ENCODE measurements at places on chromosomes 3 and 15.

DNA sequence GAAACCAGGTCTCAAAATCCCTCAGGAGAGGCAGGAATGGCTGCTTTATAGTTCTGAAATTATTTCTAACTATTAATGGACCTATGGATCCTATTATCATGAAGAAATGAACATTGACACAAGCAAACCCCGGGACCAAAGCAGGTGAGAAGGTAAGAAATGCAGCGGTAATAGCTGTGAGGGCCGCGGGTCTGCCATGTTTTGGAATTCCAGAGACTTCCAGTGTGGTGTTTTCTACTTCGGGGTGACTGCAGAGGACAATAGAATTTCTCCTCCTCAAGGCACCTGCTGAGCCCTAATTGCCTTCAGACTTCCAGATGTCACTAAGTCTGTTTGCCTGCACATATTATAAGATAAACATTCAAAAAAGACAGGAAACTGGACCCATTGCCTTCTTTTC is 437.4 kb downstream of the GABRG3 start:
- no peak for DNase-seq

GRCh38 chr3:192514081-192514753 is 213.1 kb downstream of the FGF12 start:
- peak; percentile 77 for DNase-seq

DNA sequence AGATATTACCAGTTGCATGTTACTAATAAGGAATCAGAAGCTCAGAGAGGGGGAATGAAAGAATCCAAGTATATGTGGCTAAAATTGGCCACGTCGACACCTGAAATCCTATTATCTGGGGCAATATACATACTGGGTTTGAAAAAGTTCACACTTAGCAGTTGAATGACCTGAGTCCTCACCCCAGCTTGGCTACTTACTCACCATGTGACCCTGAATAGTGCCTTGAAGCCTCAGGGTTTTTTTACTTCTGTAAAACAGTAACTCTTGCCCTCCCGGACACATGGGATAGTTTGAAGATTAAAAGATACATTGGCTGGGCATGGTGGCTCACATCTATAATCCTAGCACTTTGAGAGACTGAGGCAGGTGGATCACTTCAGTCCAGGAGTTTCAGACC is 342.2 kb upstream of the TPRG1 start:
- DNase-seq = no peak

DNA sequence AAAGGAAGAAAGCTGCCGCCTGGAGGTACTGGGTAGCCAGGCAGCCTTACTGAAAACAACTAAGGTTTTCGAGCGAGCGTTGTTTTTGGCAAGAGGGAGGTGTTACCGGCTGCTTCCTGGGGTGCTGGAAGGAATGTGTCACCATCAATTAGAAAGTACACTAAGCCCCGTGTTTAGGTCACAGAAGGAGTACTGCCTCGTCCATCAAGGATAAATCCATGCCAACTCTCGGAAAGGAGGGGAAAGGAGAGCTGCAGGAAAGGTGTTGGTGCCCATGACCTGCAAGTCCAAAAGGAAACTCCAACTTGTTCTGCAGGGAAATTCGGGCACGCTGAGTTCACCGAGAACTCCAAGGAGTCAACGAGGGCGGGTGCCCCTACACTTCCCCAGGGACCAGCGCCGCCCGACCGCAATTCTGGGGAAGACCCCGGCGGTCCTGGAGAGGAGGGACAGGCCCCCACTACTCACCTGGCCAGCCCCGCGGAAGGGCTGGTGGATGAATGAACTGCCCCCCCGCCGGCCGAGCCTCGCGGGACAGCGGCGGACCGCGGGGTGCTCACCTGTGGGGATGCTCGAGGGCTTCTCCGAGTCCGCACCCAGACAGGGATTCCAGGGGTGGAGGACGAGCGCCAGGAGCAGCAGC is 542 bp downstream of the PLOD2 start:
- DNase-seq = peak; percentile 75

DNA sequence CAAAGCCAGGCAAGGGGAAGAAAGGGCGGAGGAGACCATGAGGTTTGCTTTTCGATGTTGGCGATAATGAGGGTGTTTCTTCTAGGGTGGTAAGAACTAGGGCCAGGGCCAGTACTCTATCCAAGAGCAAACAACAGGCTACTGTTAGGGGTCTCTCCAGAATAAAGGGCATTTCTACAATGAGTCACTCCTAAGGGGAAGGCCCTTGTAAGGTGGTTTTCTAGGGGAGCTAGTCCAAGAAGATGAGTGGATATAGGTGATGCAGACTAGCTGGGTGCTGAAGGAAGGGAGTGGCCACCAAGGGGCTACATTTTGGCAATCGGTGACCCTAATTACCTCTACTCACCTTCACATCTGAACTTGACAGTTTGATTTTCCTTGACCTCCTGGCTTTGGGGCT is 148.5 kb upstream of the HACD2 start:
- DNase-seq = no peak

DNA sequence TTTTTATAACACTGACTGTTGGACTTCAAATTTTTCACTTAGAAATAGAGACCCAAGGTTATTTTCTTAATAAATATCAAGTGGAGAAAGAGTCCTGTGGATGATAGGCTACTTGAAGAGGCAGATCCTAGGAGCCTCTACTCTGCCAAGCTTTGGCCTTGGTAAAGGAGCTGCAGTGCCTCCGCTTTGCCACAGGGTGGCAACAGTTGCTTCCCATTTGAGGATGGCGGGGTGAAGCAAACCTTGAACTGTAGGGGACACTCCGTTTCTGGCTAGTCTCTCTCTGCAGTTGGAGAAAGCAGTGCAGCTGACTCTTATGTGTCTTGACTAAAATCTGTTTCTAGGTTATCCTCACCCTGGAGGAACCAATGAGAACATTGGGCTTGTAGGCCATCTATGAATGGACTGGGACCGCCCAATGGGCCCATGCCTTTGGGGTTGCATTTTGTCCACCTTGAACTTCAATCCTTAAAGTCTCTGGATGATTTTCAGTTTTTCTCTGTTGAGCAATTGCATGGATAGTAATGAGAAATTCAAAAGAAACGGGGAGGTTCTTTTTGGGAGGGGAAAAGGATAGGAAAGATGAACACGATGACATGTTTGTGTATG is 9.8 kb downstream of the SCG5 start:
- peak; percentile 4 for DNase-seq

- DNase-seq = no peak
Measured at GRCh38 chr15:74134387-74135027, 4.1 kb downstream of the ISLR2 start.

DNA sequence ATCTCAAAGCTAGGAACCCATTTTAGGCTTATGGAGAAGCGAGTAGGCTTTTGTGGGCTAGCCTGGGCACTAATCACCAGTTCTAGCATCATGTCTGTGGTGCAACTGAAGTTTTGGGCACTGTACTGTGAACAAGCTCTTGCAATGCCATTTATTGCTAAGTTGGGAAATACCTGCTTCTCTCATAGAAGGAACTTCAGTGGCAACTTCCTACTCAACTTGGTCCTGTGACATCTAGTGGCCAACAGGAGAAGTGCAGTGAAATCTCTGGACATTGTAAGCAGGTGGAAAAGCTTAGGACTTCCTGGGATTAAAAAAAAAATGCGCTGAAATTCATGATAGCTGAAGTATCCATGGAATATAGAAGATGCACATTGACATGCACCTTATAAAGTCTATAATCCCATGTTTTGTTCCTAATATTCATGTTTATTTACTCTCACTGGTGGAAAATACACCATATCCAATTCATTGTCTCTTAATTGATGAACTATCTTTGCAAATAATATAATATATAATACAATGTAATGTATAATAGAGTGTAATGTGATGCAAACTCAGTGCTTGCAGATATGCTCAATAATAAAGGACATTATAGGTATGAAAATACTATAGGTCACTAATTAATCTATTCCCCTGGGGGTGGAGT is 6.5 kb upstream of the ALDH1A3 start:
- DNase-seq = peak; percentile 10
